Fibroblast of gingiva (primary cell): ENCODE measurements at places on chromosomes 1 and 21.

GRCh38 chr1:7727809-7728471 is 43.2 kb upstream of the VAMP3 start:
- DNase-seq = no peak

GRCh38 chr1:223887747-223888418 is 42.1 kb upstream of the TP53BP2 start:
- peak; percentile 88 for DNase-seq

GRCh38 chr1:43832255-43832654 is 101.3 kb upstream of the ARTN start:
- no peak for DNase-seq

GRCh38 chr1:205504311-205505075 is at the start of gene CDK18:
TSS of gene CDK18 (plus strand) at chr1:205504669. CDS start at chr1:205523168, 18,499 bp downstream.
- no peak for DNase-seq

- no peak for DNase-seq
Measured at GRCh38 chr1:25562101-25562927, 18.9 kb downstream of the LDLRAP1 start.

GRCh38 chr1:158310623-158311022 is 20.7 kb downstream of the CD1B start:
- no peak for DNase-seq

DNA sequence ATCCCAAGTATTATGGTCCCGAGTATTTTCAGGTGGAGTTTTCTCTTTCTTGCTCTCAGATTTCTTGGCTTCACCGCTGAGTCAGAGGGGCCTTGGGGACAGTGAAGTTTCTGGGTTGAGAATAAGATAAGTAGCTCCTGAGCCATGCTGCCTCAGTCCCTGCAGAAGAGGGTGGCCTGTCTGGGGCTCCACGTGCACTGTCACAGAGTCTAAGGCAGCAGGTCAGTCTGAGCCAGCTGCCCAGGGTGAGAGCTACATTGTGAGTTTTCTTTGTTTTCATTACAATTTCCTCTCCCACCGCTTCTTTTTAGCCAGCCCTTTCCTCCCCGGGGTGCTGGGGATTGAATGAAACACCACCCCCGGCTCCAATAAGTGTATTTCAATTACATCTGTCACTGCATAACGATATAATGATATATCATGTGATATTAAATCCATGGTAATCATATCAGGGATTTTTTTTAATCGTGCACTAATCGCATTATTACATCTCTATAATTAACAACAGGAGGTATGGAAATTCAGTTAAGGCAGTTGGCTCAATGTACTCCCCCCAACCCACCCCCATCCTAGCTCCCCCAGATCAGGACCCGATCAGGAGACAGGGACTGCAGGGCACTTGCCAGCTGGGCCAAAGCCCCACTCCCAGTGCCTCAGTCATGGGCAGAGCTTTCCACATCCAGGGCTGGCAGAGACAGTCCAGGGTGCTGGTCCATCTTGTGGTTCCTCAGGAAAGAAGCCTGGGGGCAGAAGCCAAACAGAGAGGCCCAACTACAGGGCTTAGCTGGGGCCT is 43.7 kb downstream of the DMAP1 start:
- no peak for DNase-seq

- no peak for DNase-seq
Measured at GRCh38 chr1:18463984-18464664, 16.6 kb upstream of the KLHDC7A start.

- DNase-seq = no peak
Measured at GRCh38 chr21:44376606-44377005, 23.2 kb downstream of the TRPM2 start.

- peak; percentile 52 for DNase-seq
Measured at GRCh38 chr21:45838634-45839033, 142.9 kb upstream of the COL6A1 start.

GRCh38 chr1:243793298-243793697 is 56.7 kb downstream of the AKT3 start:
- no peak for DNase-seq
